ENCODE measurements at places on chromosomes 4 and X. TPM values are rescaled to one million over a fixed set of nuclear protein-coding genes. Genes with fewer than 3 reads are reported as not detected.

GRCh38 chr4:26281881-26282280 lies 38.9 kb upstream of the RBPJ start:
- no peak for DNase-seq

- DNase-seq: no peak
Observed at GRCh38 chr4:139153411-139154133, 23.4 kb downstream of the ELF2 start.

DNA sequence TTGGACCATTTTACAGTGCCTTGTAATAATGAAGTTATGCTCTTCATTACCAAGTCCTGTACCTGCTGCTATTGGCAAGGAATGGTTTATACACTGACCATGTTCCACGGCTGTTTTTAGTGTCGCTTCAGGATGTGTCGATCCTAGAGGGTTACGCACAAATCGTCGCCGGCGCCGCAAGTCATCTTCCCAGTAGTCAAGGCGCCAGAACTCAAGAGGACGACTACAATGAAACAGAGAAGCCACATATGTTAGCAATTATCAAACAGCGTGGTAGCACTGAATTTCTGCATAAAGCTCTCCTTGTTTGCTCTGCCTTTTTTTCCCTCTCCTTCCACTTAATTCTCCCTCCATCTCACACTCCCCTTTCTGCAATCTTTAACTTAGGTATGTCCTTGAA lies 17.0 kb downstream of the MAB21L2 start:
- no peak for DNase-seq

Gene RASGEF1B
- total RNA-seq: 2.4 TPM

- DNase-seq: no peak
Observed at GRCh38 chrX:155997436-155997835, at the start of gene IL9R. IL9R (plus strand) TSS chrX:155997696; CDS start chrX:155997760, 64 bp downstream.

DNA sequence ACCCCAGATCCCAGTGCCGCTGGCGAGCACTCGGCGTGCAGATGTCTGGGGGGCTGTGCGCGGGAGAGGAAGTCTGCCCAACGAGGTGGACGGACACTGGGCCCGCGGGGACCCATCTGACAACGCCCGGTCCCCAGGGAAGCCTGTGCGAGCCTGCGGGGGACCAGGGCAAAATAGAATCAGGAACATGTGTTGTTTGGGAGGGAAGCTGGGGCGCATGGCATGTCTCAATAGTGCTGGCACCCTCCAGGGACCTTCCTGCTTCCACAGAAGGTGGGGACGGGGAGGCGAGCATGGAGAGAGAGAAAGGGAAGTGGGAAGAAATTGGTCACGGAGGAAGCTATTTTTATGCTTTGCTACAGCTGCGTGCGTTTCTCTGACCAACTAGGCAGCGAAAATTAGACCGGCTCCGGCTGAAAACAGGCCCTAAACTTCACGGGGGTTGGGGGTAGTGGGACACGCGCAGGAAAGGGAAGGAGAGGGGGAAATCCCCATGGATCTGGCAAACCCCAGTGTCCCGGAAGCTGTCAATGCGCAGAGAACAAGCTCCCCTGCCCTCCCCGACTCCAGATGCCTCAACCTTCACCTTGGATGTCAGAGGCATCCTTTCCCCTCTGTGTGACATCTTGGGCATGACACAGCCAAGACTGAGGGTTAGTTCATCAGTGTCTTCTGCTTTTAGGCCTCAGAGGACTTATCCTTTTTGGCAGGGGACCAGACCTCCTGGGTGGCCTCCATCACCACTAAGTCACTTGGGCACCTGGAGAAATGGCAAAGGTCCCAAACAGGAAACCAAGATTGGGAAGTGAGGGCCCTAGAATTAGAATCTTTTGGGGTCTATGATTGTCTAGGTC lies 169.8 kb upstream of the BCOR start:
- DNase-seq: no peak

DNA sequence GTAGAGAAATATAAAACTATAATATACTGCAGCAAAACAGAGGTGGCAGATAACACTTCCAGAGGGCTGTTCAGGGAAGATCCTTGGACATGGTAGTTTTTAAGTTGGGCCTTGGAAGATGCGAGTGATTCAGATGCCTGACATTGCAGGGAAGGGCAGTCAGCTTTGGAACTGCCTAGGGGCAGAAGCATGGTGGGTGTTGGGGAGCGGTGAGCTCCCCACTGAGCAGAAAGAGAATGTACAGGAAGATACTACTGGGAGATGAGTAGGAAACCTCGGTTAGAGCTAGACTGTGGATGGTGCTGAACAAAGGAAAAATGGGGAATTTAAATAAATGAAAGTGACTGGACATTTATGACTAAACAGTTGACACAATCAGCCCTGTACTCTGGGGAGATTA lies 24.9 kb upstream of the SEC24B start:
- no peak for DNase-seq

Gene TMSB15B
- total RNA-seq: 1.3 TPM

DNA sequence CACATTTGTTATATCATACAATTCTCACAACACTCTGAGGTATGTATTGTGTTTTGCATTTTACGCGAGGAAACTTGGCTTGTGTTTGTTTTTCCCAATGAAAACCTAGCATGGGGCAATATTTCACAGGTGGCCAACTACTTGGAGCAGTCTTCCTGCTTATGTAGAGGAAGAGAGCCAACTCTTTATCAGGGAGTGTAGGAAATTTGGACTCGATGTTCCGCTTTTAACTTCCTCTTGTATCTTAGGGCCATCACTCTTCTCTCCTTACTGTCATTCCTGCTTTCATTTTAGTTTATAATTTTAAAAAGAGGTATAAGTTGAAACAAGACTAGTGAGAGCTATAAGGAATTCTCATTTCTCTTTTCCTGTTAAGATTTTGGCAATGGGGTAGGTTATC lies 107.7 kb upstream of the RPS6KA3 start:
- no peak for DNase-seq

DNA sequence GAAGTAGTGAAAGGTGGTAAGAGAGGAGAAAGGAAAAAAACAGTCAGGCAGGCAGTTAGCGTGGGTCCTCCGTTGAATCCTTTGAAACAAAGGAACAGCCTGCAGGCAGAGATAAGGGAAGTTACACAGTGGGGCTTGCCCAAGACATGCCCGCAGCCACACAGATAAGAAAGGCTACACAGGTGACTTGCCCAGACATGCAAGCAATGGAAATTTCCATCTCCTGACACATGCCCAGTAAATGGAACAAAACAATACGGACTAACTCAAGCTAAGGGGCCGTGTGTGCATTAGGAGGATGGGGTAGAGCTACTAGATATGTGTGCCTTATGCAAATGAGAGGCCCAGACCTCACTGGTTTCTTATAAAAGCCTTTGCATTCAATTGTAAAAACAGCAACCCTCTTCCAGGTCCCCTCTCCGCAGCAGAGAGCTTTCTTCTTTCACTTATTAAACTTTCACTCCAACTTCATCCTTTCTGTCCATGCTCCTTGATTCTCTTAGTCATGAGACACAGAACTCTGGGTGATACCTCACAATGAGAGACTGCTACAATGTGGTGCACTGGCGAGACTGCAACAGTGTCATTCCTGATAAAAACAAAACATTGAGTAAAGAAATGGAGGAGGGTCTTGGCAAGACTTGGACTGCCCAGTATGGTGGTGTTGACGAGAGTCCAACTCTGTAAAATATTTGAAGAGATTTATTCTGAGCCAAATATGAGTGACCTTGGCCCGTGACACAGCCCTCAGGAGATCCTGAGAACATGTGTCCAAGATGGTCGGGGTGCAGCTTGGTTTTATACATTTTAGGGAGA lies 997.4 kb upstream of the PRKX start:
- no peak for DNase-seq

DNA sequence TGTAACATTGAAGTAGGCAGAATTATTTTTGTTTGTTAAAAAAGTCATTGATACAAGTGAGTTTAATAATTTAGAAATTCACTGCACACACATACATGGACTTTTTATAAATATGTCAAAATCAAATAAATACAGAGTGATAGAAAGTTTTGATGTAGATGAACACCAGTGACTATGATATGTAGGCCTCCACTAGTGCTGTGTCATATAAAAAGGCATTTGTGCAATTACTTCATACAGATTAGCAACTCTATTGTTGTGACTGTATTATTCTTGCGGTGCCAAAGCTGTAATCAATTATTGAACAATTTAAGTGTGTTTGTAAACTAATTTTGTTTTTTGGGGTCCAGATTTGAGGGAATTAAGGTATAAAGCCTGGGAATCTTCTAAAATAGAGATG lies 366.2 kb upstream of the PITX2 start:
- DNase-seq: no peak

Gene RNF150
- total RNA-seq: 69.2 TPM

- no peak for DNase-seq
Observed at GRCh38 chr4:123896446-123897071, 500.0 kb downstream of the SPRY1 start.

Gene F11
- 0.35 TPM for total RNA-seq

DNA sequence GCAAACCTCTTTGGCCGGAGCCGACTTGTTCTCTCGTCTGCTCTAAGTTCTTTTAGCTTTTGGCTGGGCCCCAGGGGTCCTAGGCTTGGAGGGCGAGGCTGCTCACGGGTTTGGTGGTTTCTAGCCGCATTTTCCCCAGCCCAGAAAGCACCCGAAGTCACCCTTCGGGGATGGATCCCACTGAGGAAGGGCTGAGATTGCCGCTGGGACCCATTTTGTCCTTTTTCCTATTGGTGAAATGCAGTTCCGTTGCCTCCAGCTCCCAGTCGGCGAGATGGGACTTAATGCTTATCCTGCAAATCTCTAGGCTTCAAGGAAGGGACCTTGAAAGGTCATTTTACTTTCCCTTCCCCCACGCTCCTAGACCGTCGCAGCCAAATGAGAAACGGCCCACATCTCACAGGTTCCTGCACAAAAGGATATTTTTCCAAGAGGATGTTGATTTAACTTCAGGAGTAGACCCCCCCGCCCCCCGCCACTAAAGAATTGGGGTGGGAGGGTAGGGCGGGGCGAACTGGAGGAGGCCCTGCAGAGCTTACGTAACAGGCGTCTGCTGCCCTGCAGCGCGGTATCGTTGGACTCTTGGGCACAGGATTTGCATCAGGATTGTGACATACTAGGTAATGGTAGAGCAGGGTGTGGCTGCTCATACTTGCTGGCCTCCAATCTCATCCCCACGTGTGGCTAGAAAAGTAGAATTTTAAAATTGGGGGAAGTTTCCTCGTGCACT lies 564 bp downstream of the PGK1 start:
- peak; percentile 78 for DNase-seq

DNA sequence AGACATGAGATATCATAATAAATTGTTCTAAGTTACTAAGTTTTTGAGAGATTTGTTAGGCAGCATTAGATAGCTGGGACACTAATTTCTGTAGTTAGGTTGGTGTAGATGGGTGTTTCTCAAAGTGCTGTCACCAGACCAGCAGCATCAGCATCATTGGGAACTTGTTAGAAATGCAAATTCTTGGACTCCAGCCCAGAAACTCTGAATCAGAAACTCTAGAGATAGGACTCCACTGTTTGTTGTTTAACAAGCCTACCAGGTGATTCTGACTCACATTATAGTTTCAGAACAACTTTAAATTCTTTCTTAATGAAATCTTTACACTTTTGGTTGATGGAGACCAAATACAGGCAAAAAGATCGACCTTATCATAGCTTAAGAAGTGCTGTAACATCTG lies 173.7 kb downstream of the PABPC4L start:
- no peak for DNase-seq

Gene PFKFB1
- total RNA-seq: 0.35 TPM

Gene STK32B
- total RNA-seq: 0.22 TPM

DNA sequence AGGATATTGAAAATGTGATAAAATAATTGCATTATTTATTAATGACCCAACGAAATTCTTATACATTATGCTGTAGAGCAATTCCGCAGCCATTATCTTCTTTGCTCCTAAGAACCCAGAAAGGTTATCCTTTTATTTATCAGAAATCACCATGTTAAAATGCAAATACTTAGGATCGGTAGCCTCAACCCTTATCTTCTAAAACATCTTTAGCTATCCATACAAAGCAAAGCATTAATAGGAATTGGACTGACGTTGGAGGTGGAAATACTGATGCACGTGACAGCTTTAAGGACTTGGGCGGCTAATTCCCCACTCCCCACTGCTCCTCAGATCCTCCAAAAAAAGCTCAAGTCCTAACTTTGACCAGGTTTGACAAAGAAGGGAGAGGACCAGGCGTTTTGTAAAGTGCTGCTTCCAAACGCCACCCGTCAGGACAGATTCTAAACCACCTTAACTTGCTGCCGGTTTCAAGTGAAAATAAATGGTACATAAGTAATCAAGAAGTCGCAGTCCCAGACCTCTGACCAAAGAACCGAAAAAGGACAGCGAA lies 539 bp upstream of the SPCS3 start:
- no peak for DNase-seq

- no peak for DNase-seq
Observed at GRCh38 chr4:60216752-60217151, 983.4 kb upstream of the ADGRL3 start.

DNA sequence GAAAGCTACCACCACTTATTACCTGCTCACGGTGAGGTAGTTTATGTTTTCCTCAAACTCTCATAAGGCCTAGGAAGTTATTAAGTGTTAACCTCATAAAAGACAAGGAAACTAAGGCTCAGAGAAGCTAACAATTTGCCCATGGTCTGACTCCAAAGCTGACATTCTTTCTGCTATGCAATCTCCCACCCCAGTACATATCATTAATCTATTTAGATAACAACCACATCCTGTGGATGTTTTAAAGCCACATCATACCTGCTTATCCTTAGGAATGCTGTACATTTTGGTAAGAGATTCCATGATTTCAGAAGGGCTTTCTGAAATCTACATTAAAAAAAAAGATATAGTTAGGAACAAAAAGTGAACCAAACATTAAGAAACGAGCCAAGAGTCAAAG lies 55.4 kb downstream of the HUWE1 start:
- DNase-seq: no peak

GRCh38 chr4:166012129-166013030 lies 139.3 kb downstream of the TLL1 start:
- DNase-seq: no peak

Gene BST1
- total RNA-seq: 2.5 TPM

Gene SSX2B
- total RNA-seq: not detected

DNA sequence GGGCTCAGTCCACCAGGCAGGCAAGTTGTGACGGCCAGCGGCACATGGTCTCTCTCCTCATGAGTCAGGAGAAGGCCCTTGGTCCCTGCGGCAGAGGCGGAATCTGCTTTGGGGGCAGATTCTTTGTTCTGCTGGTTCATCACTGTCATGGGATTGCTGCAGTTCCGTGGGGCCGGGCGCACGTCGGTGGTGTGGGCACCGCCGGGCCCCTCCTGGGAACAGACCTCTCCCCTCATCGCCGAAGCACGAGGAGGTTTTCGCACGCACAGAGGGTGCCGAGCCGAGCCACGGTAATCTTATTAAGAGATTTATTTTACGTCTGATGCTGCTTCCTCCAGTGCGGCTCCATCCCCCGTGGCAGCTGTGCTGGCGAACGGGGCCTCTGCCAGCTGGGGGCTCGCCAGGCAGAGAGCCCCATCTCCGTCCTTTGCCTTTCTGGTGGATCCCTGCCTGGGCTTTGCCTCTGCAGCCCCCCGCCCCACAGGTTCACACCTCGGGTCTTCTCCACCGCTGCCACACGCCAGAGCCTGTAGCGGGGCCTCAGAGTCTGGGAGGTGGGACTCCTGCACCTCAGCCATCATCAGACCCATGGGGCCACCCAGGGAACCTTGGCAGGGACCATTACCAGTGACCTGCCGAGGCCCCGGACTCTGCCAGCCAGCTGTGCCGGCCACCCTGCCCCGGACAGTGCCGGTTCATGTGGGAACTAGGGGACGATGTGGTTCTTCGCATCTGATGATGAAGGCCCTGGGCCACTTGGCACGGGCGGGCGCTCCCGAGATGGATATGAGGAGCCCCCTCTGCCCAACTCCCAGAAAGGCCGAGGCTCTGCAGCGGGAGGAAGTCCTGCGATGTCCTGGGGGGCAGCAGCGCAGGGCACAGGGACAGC lies 86.7 kb upstream of the NKX1-1 start:
- peak; percentile 68 for DNase-seq

Data from cardiac septum (tissue), 1 donor.